Stimulated activated CD4-positive, alpha-beta T cell treated with anti-CD3 and anti-CD28 coated beads, Interleukin-1b, Interleukin-23, amount 100 ng/mL, for 1 hour (primary cell): ENCODE measurements at places on chromosomes 12 and 14.

GRCh38 chr12:48489012-48489411 is 6.7 kb downstream of the C12orf54 start:
- DNase-seq, result no peak

- no peak for DNase-seq
These were observed 25.9 kb downstream of the TIGAR start for GRCh38 chr12:4346931-4347330.

DNA sequence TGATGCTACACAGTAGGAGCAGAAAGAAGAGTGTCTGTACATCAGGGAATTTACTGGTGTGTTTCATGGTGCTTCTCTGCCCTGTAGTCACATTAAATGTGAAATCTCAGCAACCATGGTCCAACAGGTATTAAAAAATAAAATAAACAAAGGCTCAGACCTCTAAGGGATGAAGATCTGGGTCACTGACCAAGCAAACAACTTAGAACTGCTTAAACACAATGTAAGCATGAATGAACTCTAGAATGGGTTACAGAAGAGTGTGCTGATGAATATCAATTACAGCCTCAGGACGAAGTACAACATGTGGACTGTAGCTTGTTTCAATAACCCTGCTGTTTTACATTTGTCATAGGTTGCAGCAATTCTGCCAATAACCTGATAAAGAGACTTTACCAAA is 47.4 kb downstream of the SLC35F4 start:
- no peak for DNase-seq

DNA sequence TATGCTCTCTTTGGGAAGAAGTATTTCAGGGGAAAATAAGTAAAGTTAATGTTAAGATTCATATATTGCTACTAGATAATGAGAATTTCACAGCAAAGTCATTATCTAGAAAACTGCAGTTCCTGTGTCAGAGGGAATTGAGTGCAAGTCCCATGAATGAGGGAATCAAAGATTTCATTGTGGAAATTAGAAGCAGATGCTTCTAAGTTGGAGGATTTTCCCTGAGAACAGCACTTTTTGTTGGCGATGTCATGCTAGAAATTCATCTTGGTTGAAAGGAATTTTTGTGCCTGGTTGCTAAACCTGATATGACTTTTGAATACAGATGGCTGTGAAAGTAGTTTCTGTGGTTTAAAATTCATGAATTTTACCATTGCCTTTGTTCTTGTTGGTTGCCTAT is 25.6 kb downstream of the FRMD6 start:
- DNase-seq, result no peak

DNA sequence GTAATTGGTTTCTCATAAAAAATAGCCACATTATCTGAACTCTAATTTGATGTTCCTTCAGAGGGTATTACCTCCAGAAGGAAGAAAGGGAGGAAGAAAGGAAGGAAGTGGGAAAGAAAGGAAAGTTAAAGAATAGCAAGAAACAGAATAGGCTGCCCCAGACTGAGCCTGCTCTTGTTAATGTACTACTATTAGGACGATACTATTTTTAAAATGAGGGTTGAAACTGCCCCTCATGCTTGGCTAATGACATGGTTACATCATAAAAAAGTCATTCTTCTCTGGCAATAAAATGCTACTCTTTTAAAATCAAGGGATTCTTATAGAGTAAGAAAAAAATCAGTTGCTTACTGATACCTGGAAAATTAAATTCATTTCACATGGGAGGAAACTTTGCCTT is 253.0 kb downstream of the KTN1 start:
- DNase-seq, result no peak

- no peak for DNase-seq
These were observed 9.6 kb upstream of the SNAPC1 start for GRCh38 chr14:61752626-61753025.

DNA sequence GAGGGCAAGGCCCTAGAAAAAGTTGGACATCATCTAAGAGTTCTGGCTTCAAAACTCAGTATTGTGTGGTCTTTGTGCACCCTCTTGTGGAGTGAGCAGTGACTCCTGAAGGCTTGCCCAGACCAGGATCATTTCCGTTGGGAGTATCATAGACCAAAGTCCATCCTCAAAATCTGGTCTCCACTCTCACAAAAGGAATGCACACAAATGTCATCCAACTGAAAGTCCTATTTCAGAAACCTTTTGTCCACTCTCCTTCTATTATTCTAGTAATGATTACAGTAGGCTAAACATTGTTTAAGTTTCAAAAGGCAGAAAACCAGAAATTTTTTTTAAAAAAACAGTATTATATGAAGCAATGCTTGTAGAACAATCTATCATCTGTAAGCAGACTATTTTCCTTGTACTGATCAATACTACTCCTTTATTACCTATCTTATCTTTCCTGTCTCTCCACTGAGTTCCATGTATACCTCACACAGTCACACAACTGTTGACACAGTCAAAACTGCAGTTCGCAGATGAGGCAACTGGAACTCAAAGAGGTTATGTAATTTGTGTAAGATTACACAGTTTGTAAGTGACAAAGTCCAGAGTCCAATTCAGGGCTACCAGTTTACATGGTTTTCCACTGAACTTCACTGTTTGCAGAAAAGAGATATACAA is 41.4 kb downstream of the COX16 start:
- no peak for DNase-seq

- no peak for DNase-seq
These were observed 20.4 kb downstream of the SAV1 start for GRCh38 chr14:50647753-50648152.
